ENCODE measurements at places on chromosomes 2 and 18.

GRCh38 chr18:63603772-63604171, 16.6 kb downstream of the SERPINB13 start:
- peak; percentile 55 for DNase-seq

DNA sequence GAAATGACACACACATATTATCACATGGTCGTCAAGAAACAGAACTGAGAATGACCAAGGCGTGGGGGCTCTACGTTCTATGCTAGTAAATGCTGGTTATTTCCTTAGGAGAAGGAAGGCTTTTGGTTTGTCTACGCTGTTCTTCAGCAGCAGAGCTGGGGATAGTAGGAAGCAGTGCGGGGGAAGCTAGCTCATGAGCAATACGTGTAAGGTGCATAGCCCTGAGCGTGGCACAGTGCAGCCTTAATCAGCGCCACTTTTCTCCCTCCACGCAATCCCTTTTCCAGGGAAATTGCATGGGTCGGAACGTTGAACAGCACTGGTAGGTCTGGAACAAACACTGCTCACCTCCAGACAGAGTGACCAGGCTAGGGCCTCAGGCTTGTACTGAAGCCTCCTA, 199.6 kb upstream of the FBXO11 start:
- no peak for DNase-seq

- DNase-seq = no peak
Measured at GRCh38 chr2:239763433-239764097, 261.6 kb downstream of the NDUFA10 start.

- DNase-seq = no peak
Measured at GRCh38 chr2:1137264-1137663, 186.6 kb downstream of the SNTG2 start.

- DNase-seq = peak; percentile 58
Measured at GRCh38 chr2:181077128-181077709, 96.8 kb downstream of the UBE2E3 start.

- DNase-seq = peak; percentile 28
Measured at GRCh38 chr2:9405636-9406035, 17.7 kb downstream of the ITGB1BP1 start.

DNA sequence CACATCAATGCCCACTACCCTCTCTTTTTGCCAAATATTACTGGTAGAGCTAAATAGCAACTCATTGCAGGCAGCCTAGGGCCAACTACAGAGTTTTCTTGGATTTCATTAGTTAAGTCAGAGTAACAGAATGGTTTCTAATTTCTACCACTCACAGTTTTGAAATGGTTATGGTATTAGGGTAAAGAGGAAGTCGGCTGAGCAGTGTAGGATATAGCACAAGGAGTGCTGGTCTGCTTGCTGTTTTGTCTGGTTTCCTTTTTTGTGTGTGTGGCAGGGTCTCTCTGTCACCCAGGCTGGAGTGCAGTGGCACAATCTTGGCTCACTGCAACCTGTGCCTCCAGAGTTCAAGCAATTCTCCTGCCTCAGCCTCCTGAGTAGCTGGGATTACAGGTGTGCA, 289.2 kb upstream of the CCDC68 start:
- DNase-seq = no peak

DNA sequence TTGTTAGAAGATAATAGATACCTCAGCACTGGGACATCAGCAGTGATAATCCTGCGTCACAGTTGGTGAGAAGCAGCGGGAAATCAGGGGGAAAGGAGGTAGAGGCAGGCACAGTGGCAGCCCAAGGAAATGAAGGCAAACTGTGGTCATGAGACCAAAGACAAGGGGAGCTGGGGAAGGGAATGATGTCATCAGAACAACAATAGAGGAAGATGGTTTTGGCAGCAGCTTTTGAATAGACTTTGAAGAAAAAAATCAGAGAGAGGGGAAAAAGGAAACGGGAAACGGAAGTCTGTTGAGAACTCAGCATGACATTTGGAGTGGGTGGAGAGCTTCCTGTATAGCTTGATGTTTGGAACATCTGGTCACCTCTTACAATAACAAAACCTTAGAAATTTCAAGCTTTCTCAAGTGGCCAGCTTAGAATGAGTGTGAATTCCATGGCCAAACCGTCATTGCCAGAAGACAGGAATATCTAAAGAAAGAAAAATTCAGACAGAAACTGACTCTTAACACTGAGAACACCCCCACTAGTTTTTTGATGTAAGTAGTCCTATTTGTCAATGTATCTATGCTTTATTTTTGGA, 18.4 kb upstream of the YES1 start:
- DNase-seq = peak; percentile 72

DNA sequence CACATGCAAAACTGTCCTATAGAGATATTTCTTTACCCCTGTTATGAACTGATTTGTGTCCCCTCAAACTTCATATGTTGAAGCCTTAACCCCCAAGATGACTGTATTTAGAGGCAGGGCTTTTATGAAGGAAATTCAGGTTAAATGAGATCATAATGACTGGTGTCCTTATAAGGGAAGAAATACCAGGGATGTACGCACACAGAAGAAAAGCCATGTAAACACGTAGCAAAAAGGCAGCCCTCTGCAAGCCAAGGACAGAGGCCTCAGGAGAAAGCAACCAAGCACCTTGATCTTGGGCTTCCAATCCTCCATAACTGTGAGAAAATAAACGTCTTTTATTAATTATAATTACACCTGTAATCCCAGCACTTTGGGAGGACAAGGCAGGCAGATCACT, 101.3 kb upstream of the NDUFV2 start:
- peak; percentile 49 for DNase-seq

DNA sequence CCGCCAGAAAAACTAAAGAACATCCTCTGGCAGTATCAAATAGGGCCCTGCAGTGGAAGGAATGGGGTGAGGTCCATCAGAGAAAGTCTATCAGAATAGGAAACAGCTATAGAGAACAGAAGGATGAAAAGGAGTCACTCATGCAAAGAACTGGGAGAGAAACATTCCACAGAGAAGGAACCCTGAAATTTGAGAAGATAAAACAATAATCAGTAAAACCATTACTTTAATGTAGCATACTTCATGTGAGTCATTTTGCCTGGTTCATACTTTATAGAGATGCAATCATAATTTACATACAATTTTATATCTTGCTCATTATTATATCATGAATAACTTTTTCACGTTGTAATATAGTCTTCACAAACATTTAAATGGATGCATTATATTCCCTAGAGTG, 402.2 kb downstream of the NCKAP5 start:
- peak; percentile 46 for DNase-seq

DNA sequence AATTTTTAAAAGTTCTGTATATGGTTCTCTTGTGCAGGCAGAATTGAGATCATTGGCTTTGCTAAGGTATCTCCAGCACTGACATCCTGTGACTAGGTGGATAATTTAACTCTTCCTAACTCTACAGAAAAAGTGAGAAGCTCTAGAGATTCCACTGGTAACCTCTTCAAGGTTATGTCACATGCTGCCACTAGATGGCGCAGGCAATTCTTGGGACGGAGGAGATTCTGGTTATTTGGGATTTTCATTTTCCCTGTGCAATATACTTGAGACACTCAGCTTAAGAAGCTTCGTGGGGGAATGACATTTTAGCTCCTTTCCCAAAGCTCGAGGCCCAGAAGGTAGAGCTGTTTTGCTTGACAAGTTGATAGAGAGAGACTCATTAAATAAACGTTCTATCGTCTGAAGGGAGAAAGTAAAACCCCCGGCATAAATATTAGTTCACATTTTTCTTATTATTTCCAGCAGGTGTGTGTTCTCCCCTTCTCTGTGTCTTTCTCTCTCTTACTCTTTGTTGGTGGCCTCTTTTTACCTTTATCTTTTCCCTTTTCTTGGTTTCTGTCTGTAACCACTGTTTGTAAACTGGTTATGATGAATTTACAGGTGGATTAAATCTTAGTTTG, 26.6 kb upstream of the LANCL1 start:
- peak; percentile 46 for DNase-seq

DNA sequence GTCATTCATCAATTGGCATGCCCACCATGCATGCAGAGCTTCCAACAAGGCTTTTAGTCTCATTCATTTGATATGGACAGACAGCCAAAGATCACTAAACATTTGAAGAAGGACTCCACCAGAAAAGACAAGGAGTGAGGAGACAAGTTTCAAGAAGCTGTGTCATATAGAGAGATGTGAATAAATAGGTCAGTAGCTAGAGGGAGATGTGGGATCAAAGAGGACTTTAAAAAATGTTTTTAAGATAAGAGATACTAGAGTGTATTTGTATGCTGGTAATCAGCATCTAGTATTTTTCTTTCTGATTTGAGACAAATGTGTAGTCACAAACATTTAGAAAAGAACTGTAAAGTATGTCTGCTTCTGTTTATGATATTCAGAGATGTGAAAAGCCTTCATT, 48.5 kb downstream of the ANTXR1 start:
- DNase-seq = no peak

DNA sequence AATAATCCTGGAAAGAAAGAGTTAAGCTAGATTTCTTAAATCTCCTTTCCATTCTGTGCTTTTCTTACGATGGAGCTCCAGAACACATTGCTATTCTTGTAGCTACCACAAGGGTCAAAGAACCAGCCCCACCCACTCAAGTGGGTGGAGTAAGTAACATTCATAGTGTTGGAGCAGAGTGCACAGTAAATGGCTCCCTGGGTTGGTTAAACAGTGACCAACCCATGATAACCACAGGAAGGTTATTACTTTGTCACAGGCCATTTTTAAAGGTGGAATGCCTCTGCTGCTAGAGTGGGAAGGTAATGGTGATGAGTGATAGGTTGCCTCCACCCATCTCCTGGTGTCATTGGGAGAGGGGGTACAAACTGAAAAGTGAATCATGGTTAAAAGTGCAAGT, 13.9 kb downstream of the ARPC2 start:
- DNase-seq = peak; percentile 37

DNA sequence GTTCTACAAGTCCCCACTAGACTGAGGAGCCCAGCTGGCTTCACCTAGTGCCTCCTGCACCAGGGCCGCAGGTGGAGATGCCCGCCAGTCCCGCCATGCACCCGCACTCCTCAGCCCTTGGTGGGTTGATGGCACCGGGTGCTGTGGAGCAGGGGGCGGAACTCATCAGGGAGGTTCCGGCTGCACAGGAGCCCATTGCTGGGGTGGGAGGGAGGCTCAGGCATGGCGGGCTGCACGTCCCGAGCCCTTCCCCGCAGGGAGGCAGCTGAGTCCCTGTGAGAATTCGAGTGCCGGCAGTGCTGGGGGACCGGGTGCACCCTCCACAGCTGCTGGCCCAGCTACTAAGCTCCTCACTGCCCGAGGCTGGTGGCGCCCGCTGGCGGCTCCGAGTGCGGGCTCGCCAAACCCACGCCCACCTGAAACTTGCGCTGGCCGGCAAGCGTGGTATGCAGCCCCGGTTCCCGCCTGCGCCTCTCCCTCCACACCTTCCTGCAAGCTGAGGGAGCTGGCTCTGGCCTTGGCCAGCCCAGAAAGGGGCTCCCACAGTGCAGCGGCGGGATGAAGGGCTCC, 252.7 kb upstream of the TCF4 start:
- no peak for DNase-seq

GRCh38 chr18:63708650-63709049, 5.9 kb downstream of the SERPINB11 start:
- DNase-seq = peak; percentile 97

GRCh38 chr18:79123948-79124347, 54.8 kb downstream of the ATP9B start:
- DNase-seq = peak; percentile 28

Measured in EL (cell line).